ENCODE measurements at places on chromosomes 16 and 17.
A peak's percentile ranks its signal among the peaks of the same experiment; 100 is the strongest.

DNA sequence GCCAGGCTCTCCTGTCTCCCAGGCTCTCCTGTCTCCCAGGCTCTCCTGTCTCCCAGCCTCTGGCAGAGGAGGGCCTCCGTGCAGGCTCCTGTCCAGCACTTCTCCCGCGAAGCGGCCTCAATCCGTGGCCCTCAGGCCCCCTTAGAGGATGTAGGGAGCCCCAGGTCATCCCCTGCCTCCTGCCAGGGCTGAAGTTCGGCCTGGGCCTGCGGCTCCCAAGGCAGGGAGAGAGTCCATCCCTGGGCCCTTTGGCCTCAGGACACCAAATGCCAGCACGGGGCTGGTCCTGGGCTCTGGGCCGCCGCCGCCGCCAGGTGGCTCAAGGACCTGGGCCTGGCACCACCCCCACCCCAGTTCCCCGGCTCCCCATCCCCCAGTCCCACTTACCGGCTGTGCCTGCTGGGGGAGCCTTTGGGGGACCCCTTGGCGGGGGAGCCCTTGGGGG lies 370 bp downstream of the EVPL start:
- DNase-seq, result no peak

GRCh38 chr16:28543072-28543471 lies 4.3 kb upstream of the NUPR1 start:
- DNase-seq, result no peak

GRCh38 chr17:8327303-8327649 lies 12.4 kb upstream of the ODF4 start:
- DNase-seq, result no peak

DNA sequence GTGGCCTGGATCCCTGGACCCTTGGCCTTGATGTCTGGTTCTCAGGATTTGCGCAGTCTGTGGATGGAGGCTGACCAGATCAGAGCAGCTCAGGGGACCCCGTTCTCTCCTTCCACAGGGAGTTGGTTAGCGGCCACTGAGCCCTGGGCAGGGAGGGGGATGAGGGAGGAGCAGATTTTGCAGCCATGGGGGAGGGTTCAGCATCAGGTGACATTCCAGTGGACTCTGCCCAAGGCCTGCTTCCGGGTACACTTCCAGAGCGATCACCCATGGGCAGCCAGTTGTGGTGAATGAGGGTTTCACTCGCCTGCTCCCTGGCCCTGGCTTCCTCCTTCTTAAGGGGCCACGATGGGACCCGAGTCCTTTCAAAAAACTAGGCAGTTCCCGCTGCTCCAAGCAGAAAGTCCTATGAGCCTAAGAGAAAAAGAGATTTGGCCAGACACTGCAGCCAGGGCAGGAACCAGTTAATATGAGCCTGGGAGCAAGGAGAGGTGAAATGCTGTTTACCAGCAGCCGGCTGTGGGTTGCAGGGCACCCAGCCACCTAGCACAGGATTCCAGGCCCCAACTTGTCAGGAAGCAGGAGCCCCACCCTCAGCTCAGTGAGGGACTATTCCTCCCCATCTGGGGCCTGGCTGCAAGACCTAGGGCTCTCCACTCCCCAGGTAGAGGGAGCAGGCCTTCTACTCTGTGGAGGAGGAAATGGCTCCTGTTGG lies 4.7 kb upstream of the GPRC5C start:
- peak; percentile 88 for DNase-seq

- no peak for DNase-seq
These were observed 61.3 kb upstream of the ADORA2B start for GRCh38 chr17:15883617-15884111.
